Esophagus squamous epithelium (tissue), 5 donors: ENCODE measurements at places on chromosomes 13 and 19.

- no peak for DNase-seq
Measured at GRCh38 chr13:33057019-33057780, 41.0 kb downstream of the KL start.

DNA sequence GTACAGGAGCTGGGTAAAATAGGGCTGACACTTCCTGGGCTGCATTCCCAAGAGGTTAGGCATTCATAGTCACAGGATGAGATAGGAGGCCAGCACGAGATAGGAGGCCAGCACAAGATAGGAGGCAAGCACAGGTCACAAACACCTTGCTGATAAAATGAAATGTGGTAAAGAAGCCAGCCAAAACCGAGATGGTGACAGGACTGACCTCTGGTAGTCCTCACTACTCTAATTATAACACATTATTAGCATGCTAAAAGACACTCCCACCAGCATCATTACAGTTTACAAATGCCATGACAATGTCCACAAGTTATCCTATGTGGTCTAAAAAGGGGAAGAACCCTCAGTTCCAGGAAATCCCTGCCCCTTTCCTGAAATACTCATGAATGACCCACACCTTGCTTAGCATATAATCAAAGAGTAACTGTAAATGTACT lies 20.9 kb upstream of the IGSF23 start:
- DNase-seq = no peak

DNA sequence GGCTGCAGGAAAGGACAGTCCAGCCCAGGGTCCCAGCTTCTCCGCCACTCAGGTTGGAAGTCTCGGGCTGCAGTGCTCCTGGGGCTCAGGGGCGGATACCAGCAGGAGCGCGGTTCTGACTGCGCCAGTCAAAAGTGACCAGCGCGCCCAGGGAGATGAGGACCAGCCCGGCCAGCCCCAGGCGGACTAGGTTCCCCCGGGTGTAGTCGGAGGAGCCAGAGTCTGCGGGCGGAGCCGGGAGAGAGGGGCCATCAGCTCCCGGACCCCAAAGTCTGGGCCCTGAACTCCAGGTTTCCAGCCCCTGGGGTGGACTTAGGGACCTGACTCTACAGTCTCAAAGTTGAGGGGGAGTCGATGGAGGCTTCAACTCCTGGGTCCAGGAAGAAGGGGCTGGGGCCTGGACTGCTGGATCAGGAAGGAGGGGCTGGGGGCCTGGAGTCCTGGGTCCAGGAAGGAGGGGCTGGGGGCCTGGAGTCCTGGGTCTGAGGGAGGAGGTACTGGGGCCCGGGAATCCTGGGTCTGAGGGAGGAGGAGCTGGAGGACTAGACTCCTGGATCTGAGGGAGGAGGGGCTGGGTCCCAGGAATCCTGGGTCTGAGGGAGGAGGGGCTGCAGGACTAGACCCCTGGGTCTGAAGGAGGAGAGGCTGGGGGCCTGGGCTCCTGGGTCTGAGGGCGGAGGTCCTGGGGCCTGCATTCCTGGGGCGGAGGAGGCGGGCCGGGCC lies 5.3 kb downstream of the OSCAR start:
- no peak for DNase-seq

GRCh38 chr13:27455331-27455855 lies 5.0 kb upstream of the MTIF3 start:
- no peak for DNase-seq

DNA sequence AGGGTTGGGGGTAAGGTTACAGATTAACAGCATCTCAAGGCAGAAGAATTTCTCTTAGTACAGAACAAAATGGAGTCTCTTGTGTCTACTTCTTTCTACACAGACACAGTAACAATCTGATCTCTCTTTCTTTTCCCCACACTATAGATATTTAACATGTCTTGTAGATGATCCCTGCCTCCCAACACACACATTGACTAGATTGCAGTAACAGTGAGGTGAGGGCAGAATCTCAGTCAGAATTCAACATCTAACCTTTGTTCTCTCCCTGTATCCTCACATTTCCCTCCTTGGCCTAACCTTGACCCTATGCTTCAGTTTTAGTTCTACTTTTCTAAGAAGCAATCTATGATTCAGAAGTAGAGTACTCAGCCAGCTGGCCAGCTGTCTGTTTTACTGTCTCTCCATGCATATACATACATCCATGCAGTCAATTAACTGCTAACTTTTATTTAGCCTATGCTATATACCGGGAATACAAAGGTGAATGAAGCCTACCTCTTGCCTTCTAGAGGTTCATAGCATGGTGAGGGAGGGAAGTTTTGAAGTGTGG lies 18.1 kb downstream of the DNAJC15 start:
- no peak for DNase-seq

DNA sequence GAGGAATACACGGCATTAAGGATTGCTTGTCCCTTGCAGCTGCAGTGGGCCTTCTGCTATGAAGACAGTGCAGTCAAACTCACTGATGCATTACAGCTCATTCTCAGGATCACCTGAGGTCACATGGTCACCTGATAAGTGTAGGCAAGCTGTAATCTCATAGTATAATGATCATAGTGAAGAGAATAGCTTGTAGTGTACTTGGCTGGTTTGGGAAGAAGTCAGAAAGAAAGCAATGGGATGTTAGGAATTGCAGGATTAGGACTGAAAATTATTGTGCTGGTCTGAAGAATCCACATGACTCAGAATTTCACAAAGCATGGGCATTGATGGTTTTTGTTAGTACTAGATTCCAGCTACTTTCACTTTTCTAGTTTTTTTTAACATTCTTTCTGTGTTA lies 76.7 kb downstream of the MBNL2 start:
- no peak for DNase-seq
